ENCODE measurements at places on chromosomes 13 and 19. TPM values are rescaled to one million over a fixed set of nuclear protein-coding genes. Genes with fewer than 3 reads are reported as not detected.

CCNA1 gene
- total RNA-seq: 0.62 TPM

TMEM59L gene
- 0.19 TPM for total RNA-seq

FAM124A gene
- total RNA-seq: 0.17 TPM

FOXO1 gene
- total RNA-seq: 39.8 TPM

KLF1 gene
- not detected for total RNA-seq

SPACA7 gene
- not detected for total RNA-seq

ZNF285 gene
- total RNA-seq: 3.3 TPM

MAP1S gene
- 71.2 TPM for total RNA-seq

C19orf73 gene
- total RNA-seq: 1.3 TPM

TLE2 gene
- 5.0 TPM for total RNA-seq

KLK14 gene
- total RNA-seq: 0.72 TPM

DIRAS1 gene
- total RNA-seq: not detected

ZNF560 gene
- total RNA-seq: 0.34 TPM

ZNF526 gene
- total RNA-seq: 19.6 TPM

OR1M1 gene
- not detected for total RNA-seq

DNA sequence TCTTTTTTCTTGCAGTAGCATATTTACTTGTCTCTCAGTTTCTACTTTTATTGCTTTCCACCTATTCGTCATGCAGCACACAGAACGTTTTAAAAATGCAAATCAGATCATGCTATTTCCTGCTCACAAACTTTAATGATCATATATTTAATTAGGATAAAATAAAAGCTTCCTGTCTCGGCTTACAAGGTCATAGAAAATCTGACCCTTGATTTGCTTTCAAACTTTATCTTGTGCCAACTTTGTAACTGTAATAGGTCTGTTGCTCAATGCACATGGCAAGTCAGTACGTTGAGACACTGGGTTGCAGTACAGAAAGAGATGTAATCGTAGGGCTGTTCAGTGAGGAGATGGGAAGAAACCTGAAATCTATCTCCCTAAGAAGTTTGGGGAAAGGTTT lies 95.6 kb upstream of the CSNK1A1L start:
- DNase-seq: no peak

DNA sequence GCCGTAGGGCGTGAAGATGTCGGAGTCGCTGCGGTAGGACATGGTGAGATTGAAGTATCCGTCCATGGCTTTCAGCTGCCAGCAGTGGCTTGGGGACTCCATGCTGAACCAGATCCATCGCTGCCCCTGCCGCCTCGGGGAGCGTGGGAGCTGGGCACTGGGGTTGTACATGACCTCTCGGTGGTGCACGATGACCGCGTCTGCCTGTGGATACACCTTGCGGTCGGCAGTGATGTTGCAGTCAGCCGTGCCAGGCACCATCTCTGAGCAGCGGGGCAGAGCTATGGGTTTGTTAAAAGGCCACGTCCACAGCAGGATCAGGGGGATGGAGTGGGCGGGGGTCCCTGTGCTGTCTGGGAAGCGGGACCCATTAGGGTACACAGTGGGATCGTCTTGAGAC lies 7.4 kb downstream of the FUT6 start:
- no peak for DNase-seq

GRCh38 chr19:7857727-7858108 lies 16.5 kb downstream of the PRR36 start:
- DNase-seq: no peak

DNA sequence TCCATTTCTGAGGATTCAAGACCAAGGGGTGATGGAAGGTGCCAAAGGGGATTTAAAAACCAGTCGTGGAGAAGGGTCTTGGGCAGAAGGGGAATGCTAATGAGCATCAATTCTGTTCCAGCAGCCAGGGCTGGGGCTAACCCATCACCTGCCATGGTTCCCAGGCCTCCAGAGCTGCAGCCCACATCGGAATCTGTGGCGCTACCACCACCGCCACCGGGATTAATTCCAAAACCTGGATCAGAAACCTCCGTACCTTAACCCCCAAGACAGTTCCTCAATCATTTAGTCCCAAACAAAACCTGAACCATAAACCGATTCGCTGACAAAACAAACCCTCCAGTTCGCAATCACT lies 583 bp downstream of the ZNF615 start:
- no peak for DNase-seq

- no peak for DNase-seq
These were observed 2.5 kb upstream of the CACNG8 start for GRCh38 chr19:53960187-53960586.

DNA sequence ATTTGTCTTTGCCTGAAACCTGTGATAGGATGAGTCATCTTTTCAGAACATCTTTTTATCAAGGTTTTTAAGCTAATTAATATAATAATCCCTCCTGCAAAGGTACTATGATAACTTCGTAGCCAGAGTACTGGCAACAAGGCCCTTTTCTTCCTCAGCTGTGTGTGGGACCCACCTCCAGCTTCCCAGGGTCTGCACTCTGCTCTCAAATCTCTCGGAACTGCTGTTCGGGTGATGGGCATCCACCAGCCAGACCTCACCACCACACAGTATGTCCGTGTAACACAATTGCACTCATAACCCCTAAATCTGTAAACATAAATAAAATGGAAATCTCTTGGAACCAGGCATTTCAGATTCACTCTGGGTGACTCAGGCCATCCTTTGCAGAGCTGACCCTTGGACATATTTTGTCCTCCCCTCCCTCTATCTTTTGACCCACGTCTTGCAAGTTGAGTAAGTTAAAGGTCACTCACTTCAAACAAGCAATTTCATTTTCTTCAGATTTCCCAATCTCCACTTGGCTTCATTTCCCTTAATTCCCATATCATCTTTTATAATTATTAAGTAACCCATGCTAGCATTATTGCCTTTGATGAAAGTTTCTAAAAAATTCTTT lies 29.5 kb downstream of the COL4A1 start:
- no peak for DNase-seq

GRCh38 chr13:99080131-99080530 lies 102.3 kb upstream of the DOCK9 start:
- DNase-seq: no peak

- DNase-seq: no peak
These were observed 209.5 kb downstream of the KLF5 start for GRCh38 chr13:73268306-73268705.

DNA sequence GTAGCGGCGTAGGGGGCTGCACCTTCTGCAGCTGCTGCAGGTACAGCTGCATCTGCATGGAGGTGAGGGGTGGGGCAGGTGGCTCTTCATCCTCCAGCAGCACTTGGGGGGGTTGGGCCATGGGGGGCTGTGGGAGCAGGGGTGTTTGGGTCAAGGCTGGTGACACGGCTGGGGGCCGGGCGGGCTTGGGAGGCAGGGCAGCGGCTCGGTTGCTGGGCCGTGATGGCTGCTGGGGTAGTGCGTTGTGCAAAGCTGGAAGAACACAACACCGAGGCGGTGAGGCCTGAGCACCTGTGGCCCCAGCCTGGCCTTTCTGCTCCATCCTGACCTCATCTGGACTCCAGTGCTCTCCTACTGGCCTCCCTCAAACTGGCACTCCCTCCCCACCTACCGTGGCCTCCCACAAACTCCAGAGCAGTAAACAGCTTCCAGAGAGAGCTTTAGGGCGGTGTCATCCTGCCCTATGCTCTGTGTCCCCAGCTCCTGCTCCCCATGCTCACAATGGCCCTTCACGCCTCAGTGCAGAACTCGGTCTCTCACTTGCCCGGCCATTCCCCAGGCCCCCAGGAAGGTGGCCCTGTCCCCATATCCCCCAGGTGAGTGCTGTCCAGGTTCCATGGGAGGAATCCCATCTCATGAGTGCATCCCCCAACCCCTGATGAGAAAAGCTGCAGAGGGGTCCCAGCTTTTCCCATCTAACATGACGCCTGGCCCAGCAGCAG lies 11.1 kb upstream of the EPHX3 start:
- DNase-seq: no peak

GRCh38 chr13:24199016-24199415 lies 38.5 kb downstream of the SPATA13 start:
- no peak for DNase-seq

DNA sequence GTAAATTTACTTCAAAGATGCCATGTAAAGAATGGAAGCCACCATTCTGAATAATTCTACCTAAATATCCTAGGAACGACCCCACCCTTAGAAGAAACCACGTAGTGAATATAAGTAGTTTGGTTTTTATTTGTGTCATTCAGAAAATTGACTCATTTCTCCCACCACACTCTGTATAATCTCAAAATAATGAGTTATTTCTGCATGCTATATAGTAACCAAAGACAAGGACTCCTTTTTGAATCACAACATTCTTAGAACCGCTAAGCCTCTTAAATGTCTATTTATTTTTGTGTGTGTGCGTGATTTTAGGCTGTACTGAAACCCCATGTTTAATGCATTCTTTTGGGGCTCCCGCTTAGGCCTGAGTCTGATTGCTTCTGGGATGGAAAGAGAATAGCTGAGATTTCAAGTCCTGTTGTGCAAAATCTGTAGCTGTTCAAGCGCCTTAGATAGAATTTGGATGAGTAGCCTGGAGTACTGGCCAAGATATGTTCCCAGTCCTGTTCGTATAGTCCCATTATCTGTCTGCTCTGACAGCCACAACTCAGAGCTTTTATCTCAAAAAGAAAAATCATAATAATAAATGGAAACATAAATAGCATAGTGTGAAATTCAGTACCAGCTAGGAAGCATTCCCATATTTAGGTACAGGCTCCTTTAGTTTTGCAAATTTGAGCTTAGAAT lies 532.4 kb upstream of the NBEA start:
- DNase-seq: no peak

- DNase-seq: no peak
These were observed 76.0 kb downstream of the ZNF557 start for GRCh38 chr19:7145494-7145893.

DNA sequence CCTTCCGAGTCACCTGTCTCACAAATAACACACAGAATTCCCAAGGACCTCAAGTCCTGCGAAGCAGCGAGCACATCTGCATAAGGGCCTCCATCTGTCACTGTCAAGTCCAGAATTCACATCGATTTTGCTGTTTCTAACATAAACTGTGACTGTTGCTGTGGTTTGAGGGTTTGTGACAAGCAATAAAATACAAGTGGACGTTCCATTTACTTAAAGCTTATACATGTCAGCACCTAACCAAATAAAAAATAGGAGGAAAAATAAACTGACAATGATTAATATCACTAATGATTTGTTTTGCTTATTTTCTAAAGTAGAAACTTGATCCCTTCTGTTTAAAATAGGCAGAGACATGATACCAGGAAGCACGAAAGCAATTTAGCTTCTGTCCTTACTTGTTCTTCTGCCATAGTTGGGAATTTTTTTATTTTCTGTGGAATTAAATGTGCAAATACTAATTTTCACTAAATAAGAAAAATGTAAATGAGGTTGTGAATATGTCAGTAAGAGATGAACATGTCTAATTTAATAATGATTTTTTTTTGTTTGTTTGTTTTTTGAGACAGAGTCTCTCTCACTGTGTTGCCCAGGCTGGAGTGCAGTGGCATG lies 279.1 kb downstream of the FGF9 start:
- no peak for DNase-seq

DNA sequence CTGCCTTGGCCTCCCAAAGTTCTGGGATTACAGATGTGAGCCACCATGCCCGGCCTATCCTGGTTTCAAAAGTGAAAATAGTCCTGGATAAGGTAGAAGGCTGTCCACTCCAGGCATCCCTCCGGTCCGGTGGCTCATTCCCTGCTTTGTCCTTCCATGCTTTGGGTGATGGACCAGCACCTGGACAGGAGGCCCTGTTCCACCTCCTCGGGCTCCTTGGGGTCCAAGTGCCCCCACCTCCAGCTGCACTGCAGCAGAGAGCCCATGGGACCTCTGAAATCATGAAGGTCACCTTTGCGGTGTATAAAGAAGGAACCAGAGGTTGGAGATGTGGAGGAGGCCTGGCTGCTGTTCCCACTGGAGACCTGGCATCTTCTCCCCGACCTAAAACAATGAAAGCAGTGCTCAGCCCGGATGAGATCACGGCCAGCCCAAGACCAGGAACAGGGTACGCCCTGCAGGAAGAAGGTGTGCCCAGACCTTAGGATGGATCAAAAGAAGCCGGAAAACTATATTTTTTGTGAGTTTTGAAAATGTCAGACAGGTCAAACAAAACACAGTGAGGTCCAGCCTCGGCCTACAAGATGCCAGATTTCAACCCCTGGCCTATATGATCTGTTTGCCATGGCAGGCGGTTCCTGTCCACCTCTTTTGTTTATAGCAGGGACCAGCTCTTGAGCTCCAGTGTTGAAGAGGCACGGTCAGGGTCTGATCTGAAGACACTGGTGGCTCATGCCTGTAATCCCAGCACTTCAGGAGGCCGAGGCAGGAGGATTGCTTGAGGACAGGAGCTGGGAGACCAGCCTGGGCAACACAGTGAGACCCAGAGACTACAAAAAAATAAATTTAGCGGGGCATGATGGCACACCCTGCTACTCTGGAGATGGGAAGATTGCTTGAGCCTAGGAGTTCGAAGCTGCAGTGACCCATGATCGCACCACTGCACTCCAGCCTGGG lies 5.8 kb downstream of the LSR start:
- no peak for DNase-seq

DNA sequence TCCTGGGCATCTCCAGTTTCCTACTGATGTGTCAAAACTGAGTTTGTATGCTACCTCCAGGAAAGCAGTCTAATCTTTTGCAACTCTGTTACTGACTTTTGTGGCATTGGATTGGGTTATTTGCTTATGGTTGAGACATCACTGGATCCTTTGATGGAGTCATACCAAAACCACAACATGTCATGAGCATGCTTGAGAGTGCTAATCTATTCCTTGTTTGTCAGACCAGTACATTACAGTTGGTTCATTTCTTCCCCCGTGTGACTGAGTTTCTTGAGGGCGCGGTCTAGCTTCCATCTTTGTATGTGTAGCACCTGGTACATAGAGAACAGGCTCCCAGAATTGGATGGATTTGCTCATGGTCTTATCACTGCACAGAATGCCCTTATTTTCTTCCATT lies 43.2 kb downstream of the SUGT1 start:
- no peak for DNase-seq

- DNase-seq: no peak
These were observed 1.5 kb downstream of the RNF225 start for GRCh38 chr19:58396691-58397532.

DNA sequence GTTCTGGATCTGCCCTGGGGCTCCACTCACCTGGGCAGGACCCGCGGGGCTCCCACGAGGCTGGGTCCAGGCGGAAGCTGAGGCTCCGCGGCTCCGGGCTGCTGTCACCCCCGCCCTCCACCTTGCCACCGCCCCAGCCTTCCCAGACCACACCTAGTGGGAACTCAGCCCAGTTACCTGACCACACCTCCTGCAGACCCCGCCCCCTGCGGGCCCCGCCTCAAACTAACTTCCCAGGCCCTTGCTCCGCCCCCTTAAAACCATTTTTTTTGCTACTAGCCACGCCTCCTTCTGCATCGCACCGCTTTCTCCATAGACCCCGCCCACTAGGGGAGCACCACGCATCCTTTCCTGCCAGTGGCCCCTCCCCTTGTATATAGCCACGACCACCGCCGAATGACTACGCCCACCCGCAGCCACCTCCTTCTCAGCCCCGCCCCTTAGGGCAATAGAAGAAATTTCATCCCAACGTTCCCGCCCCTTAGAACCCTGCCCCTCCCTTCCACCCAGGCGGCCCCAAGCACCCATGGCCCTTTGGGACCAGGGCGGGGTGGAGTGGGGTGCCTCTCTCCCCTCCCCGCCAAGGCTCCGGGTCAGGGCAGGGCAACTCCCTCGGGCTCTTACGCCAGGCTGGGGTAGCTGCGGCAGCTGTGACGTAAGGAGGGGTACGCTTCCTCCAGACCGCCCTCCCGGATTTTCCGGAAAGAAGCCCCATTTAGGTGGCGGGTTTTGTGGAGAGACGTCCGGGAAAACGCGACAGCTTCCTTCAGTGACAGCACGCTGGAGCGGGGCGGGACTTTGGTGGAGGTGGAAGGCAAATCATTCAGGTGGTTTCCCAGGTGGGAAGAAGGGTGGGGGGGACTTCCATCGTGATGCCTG lies at the start of gene SH2D3A:
TSS of gene SH2D3A (minus strand) at position 79 of the 879 bp plus-strand sequence. CDS start 3,687 bp downstream, outside the sequence.
- peak; percentile 95 for DNase-seq

- DNase-seq: no peak
These were observed 1548.3 kb upstream of the SLC10A2 start for GRCh38 chr13:104614361-104615145.
